ENCODE measurements at places on chromosomes 11 and 22.

DNA sequence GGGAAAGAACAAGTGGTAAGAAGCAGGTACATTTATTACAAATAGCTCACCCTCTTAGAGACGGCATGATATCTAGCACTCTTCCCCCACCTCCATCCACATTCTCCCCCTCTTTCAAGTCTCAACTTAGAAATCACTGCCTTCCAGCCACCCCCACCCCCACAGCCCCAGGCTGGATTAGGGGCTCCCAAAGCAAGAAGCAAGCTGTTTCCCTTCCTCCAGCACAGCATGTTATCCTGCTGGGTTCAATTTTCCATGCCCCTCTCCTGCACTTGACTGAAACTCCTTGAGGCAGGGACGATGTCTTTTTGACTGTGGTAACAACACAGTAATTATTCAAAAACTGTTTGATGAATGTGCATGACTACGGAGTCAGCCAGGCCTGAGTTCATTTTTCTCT lies 350.7 kb downstream of the LARGE1 start:
- DNase-seq = no peak

DNA sequence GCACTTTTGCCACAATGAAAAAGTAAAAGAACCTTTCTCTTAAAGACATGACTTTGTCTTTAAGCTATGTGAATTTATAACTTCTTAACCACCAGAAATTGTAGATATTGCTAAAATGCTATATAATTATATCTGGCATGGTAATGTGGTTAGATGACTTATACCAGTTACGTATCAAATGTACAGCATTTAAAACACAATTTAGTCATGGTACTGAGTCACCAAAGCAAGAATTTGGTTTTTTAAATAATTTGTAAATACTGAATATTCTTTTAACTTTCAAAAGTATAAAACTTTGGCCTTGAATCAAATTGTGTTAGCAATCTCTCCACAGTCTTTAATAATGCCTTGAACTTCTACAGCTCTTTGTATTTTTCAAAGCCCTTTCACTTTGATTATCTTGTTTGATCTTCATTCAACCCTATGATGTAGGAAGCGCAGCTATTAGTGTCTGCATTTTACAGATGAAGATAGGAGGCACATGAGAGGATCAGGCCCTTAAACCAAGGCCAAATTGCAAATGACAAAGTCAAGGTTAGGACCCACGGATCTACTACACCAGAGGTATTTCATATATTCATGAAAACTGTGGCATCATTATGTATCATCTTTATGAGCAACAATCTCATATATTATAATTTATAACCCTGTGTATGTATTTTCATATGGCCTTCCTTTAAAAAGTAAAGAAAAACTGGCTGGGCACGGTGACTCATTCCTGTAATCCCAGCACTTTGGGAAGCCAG lies 4.4 kb upstream of the SYTL2 start:
- DNase-seq = no peak

GRCh38 chr11:121634889-121635288 lies 182.1 kb upstream of the SORL1-AS1 start:
- DNase-seq = no peak

DNA sequence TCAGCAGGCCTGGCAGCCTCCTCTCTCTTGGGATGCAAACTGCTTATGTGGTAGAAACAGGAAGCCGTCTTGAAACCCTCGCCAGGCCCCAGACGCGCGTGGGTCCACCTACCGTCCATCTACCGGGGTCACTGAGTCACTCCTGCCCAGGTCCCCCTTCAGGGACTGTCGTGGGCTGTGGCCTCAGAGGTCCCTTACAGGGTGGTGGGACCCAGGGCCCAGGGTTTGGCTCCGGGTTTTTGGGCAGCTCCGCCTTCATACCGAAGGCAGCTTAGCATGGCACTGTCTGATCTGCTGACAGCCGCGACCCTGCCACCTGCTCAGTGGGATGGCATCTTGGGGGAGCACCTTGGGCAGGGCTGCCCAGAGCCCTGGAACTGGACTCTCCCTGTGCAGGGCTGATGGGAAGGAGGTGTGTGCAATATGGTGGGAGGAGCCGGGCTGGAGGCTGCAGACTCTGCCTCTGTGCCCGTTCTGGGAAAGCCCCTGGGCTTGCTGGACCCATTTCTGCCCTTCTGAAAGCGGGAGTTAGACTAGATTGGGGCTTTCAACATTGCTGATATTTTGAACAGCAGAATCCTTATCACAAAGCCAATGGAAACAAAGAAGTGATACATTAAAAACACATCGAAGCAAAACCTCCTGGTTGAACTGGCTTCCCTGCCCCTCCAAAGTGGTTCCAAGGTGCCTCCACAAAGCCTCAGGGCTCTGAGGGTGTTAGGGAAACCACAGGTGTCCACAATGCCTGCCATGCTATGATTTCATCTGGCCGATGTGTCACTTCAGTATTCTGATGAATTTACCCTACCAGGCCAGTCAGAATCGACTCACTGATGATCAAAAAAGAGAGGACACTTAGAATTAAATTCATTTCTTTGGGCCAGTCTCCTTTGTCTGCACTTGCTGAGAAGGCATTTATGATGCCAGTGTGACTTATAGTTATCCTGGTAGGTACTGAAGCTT lies 316.5 kb downstream of the KIRREL3 start:
- DNase-seq = no peak

- no peak for DNase-seq
These were observed 288.1 kb downstream of the DYNC2H1 start for GRCh38 chr11:103397369-103397768.

DNA sequence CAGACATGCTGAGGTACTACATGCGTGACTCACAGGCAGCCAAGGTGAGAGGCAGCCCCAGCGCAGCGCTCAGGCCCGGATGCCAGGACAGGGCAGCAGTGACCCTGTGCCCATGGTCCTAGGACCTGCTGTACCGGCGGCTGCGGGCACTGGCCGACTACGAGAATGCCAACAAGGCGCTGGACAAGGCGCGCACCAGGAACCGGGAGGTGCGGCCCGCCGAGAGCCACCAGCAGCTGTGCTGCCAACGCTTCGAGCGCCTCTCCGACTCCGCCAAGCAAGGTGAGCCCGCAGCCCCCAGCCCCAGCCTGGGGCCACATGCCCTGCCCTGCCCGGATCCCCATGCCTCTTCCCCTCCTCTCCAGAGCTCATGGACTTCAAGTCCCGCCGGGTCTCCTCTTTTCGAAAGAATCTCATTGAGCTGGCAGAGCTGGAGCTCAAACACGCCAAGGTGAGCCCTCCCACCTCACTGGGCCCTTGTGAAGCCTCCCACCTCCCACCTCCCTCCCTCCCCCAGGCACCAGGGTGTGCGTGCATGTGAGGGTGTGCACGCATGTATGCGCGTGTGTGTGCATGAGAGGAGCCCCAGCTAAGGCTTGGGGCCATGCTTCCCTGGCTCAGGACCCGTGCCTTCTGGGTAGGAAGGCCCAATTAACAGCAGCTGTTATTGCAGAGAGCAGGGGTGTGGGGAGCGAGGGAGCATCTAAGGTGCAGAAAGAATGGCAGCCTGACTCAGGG lies 5.3 kb downstream of the CFL1 start:
- DNase-seq = no peak

DNA sequence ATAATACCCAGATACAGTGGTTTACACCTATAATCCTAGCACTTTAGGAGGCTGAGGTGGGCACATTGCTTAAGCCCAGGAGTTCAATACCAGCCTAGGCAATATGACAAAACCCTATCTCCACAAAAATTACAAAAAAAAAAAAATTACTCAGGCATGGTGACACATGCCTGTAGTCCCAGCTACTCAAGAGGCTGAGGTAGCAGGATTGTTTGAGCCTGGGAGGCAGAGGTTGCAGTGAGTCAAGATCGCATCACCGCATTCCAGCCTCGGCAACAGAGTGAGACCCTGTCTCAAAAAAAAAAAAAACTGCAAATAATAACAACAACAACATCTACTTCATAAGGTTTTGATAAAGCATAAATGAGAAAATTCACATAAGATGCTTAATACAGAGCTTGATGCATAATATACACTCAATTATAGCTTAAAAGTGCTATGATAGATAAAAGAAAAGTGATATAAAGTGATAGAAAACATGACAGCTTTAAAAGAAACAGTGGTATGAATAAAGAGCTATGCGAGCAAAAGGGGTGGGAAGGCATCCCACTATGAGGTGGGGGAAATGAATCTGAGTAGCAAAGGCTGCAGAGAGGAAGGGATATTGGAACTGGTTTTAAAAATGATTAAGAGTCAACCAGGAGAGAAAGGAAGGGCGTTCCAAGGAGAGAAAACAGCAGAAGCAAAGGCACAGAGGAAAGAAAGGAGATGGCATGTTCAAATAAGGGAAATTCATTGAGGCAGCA lies 197.6 kb downstream of the KIF18A start:
- no peak for DNase-seq

DNA sequence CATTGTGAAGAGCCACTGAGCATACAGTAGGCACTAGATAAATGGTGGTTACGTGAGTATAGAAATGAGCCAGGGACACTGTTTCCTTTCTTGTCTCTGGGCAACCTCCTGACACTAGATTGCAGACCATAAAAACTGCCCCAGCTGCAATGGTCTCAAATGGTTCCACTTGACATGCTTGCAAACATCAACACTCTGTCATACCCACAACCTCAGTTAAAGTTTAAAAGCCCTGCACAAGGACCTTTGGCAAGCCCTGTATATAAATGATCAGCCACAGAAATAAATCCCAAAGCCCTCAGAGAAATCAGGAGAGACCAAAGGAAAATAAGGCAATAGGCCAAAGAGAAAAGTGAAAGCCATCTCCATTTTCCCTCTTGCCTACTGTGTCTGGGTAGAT lies 20.7 kb downstream of the PLEKHA7 start:
- DNase-seq = no peak

GRCh38 chr11:86421946-86422345 lies 47.3 kb downstream of the CCDC81 start:
- DNase-seq = no peak

- DNase-seq = no peak
These were observed 4.5 kb downstream of the ARVCF start for GRCh38 chr22:20011993-20012740.

DNA sequence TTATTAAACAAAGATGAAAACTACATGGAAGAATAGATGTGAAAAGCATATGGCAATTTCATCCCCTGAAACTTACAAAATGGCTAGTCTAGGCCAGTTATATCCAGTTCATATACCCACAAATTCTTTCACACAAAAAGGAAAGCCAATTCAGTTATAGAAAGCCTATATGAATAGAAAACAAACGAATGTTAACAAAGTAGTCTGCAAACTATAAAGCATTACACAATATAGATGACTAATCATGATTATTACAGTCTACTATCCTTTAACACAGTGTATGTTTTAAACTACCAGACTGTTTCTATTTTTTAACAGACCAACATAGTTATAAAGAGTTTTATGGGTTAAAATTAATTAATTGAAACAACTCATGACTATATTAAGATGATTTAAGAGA lies 12.1 kb downstream of the DCUN1D5 start:
- DNase-seq = no peak

DNA sequence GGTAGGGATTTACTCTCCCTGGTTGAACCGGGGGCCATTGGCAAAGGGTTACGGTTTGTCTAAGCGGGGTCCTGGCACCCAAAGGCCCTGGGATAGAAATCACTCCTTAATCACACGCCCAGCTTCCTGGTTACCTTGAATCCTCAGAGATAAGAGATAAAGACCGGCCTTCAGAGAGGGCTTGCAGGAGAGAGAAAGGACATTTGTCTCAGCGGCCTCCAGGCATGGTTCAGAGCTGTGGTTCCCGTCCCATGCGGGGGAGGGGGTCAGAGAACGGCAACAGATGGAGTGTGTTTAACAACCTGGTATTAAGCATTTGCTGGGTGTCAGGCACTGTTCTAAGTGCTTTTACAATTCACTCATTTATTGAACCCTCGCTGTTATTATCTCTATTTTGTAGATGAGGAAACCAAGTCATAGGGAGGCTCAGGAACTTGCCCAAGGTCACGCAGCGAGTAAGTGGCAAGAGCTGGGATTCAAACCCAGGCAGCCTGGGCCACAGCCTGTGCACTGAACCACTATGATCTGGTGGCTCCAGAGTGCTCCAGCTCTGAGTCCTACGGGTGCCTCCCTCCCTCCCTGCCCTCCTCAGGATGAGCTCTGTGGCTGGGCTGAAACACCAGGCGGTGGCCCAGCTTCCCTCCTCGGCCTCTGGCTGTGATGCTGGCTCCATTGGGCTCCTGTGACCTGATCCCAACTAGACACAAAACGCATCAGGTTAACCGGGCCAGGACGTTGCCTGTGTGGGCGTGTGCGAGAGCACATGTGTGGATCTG lies 18.6 kb downstream of the LRRC10B start:
- DNase-seq = no peak

GRCh38 chr11:107929611-107930200 lies 1.5 kb downstream of the RAB39A start:
- no peak for DNase-seq

GRCh38 chr11:77672264-77672663 lies 34.7 kb upstream of the CLNS1A start:
- DNase-seq = no peak

- DNase-seq = no peak
These were observed 2.7 kb downstream of the TENM4 start for GRCh38 chr11:79437981-79438630.
